Aorta (tissue), 5 donors: ENCODE measurements at places on chromosomes 6 and 20.

DNA sequence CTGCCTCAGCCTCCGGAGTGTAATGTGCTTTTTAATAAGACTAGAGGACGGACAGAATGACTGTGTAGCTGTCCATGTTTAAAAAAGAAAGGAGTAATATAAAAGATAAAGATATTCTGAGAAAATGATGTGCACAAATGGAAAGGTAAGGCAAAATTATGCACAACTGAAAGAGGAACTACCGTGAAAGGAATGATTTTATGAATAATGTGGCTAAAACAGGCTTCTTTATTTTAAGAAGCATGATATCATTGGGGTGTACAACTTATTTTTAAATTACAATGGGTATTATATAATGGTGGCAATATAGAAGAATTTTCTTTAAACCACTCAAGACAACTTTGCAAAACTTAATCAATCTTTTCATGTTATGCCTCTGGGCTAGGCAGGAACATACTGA is 78.1 kb downstream of the FIG4 start:
- no peak overlapping the region for H3K27ac ChIP-seq
- H3K36me3 ChIP-seq = no peaks in the 10 kb centered on the region
- no peaks in the 10 kb centered on the region for H3K27me3 ChIP-seq
- H3K4me3 ChIP-seq = no peak overlapping the region
- DNase-seq = no peak

DNA sequence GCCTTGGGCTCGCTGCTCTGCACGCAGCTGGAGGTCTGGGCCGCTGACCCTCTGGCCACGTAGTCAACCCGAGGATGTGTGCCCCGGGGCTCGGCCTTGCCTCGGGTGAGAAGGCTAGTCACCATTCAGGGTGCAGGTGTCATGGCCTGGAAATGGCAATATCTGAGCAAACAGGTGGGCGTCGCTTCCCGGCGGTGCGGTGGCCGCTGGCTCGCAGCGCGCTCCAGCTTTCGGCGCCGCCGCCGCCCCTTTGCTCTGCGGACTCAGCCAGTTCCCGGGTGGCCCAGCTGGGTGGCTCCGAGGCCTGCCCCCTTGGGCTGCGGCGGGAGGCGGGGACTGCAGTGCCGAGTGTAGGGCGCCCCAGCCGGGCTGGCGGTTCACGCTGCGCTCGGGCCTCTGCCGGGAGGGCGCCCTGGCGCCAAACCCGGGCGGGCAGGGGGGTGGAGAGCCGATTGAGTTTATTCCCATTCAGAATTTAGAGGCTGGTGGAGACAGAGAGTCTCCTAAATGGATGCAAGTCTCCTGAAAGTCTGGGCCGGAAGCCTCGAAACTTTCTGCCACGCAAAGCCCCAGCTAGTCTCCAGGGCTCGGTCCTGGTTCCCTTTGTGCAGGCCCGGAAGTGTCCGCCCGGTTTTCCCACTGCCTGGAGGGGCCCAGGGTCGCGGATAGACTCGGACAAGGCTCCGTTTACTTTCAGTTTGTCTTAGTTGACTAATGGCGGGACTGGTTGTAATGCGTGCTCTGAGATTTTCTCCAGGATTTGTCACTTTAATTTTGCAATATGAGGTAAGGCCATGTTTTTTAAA is 11.3 kb upstream of the TFAP2A start:
- no peaks in the 10 kb centered on the region for H3K4me1 ChIP-seq
- H3K27ac ChIP-seq = no peak overlapping the region
- H3K4me3 ChIP-seq = peak overlapping the region; percentile 43
- peak; percentile 81 for DNase-seq
- H3K36me3 ChIP-seq = no peaks in the 10 kb centered on the region

DNA sequence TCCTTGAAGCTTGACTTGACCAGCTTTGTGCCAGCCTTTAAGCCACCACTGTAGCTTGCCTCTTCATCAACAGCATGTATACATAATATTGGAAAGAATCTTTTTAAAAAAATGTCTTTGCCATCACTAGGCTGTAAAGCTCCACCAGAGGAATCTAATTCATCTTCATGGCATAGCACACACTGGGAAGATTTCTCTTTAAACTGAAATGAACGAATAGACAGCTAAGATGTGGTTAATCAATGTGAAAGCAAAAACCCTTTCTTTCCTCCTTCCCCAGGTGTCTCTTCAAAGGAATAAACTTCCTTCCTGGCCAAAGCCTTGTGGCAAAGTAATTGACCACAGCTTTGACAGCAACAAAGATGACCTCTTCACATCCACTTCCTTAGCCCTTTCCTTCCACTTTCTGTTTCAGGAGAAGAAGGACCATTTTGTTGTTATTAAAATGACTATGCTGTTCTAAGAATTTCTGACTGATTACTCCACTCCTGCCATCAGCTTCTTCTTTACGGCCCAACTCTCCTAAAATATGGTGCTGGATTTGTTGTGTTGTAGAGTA is 428.7 kb upstream of the SOX4 start:
- H3K4me1 ChIP-seq = no peaks in the 10 kb centered on the region
- H3K27me3 ChIP-seq = no peaks in the 10 kb centered on the region
- H3K27ac ChIP-seq = no peak overlapping the region
- no peaks in the 10 kb centered on the region for H3K36me3 ChIP-seq
- no peak overlapping the region for H3K4me3 ChIP-seq

GRCh38 chr20:2822073-2822472 is 5.9 kb downstream of the TMEM239 start:
- no peaks in the 10 kb centered on the region for H3K36me3 ChIP-seq
- H3K4me3 ChIP-seq = no peak overlapping the region
- no peak overlapping the region for H3K27ac ChIP-seq
- no peaks in the 10 kb centered on the region for H3K4me1 ChIP-seq

DNA sequence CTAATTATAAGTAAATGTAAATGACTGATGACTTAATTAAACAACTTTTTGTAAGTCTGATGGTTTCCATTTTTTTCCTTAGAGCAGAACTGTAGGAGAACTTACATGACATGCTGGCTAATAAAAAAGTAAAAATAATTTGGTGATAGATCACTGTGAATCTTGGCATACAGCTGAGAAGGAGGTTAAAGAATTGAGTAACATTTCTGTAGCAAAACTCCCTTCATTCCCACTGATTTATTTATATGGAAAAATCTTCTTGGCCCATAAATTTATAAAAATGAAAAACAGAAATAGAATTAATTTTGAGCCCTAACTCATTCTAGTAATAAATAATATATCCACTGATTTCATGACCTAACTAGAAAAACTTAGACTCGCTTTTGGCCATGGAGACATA is 48.1 kb downstream of the SLC22A3 start:
- no peak overlapping the region for H3K27ac ChIP-seq
- H3K4me3 ChIP-seq = no peak overlapping the region
- H3K36me3 ChIP-seq = no peaks in the 10 kb centered on the region
- no peaks in the 10 kb centered on the region for H3K27me3 ChIP-seq
- H3K4me1 ChIP-seq = peaks cover 17% of the 10 kb centered on the region

DNA sequence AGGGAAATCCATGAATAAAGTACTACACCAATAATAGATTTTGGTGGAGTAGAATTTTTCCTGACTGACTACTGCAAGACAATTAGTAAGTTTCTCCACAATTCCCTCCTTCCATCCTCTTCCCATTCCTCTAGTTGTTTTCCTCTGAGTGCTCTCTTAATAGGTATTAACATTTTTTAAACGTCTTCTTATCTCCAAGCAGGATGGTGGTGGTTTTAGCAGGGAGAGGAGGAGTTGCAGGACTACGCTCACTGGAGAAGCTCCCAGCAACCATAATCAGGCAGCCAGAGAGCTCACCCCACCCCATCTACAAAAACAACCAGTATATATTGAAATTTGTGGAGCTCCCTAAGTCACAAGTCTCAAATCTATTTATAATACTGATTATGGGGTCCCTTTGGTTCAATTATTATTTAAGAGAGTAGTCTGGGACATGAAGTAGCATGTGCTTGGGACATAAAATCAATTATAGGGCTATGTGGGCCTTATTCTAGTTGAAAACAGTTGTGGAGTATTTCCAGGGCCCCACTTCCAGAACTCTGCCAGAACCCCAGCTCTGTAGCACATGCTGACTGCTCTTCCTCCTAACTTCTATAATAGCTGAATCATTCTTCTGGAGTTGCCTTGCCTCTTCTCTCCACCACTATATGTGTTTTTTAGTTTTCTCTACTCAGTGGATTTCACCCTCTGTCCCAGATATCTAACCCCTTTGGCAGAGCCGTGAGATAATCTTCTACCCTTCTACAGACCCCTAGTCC is 49.8 kb downstream of the MYB start:
- no peaks in the 10 kb centered on the region for H3K36me3 ChIP-seq
- no peak overlapping the region for H3K27ac ChIP-seq
- H3K4me3 ChIP-seq = no peak overlapping the region
- no peak for DNase-seq

DNA sequence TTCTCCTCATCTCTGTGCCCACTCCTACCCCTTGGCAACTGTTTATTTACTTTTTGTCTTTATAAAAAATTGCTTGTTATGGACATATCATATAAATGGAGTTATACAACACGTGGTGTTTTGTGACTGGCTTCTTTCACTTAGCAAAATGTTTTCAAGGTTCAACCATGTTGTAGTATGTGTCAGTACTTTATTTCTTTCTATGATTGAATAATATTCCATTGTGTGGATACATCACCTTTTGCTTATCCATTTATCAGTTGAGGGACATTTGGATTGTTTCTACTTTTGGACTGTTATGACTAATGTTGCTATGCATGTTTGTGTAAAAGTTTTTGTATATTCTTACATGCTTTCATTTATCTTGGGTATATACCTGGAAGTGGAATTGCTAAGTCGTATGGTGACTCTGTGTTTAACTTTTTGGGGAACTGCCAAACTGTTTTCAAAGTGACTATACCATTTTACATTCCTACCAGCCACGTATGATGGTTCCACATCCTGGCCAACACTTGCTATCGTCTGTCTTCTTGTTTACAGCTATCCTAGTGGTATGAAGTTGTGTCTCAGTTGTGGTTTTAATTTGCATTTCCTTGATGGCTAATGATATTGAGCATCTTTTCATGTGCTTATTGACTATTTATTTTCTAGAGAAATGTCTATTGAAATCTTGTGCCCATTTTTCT is 84.4 kb downstream of the SLX4IP start:
- no peaks in the 10 kb centered on the region for H3K27me3 ChIP-seq
- no peak overlapping the region for H3K4me3 ChIP-seq
- DNase-seq = no peak

- H3K4me1 ChIP-seq = no peaks in the 10 kb centered on the region
- no peak overlapping the region for H3K4me3 ChIP-seq
- no peaks in the 10 kb centered on the region for H3K27me3 ChIP-seq
- H3K36me3 ChIP-seq = no peaks in the 10 kb centered on the region
These were observed 207.6 kb upstream of the MYLIP start for GRCh38 chr6:15921243-15921642.

GRCh38 chr6:16717275-16717942 is 43.9 kb downstream of the ATXN1 start:
- H3K27me3 ChIP-seq = no peaks in the 10 kb centered on the region
- H3K4me3 ChIP-seq = no peak overlapping the region
- H3K27ac ChIP-seq = peak overlapping the region; percentile 8
- DNase-seq = no peak

GRCh38 chr6:158488065-158488464 is 71.8 kb upstream of the TMEM181 start:
- H3K36me3 ChIP-seq = no peaks in the 10 kb centered on the region
- no peaks in the 10 kb centered on the region for H3K27me3 ChIP-seq
- no peak overlapping the region for H3K27ac ChIP-seq
- no peak overlapping the region for H3K4me3 ChIP-seq
- H3K4me1 ChIP-seq = no peaks in the 10 kb centered on the region

- no peak overlapping the region for H3K4me3 ChIP-seq
- H3K27me3 ChIP-seq = no peaks in the 10 kb centered on the region
- DNase-seq = no peak
- no peaks in the 10 kb centered on the region for H3K4me1 ChIP-seq
- H3K36me3 ChIP-seq = no peaks in the 10 kb centered on the region
These were observed 2.7 kb downstream of the DLL1 start for GRCh38 chr6:170288091-170288631.

- no peaks in the 10 kb centered on the region for H3K36me3 ChIP-seq
- H3K4me3 ChIP-seq = no peak overlapping the region
- peak overlapping the region; percentile 93 for H3K27ac ChIP-seq
- H3K4me1 ChIP-seq = no peaks in the 10 kb centered on the region
These were observed 884 bp upstream of the CUTA start for GRCh38 chr6:33418690-33419291.

- H3K4me1 ChIP-seq = no peaks in the 10 kb centered on the region
- no peaks in the 10 kb centered on the region for H3K36me3 ChIP-seq
- peak; percentile 94 for DNase-seq
- H3K4me3 ChIP-seq = no peak overlapping the region
- no peak overlapping the region for H3K27ac ChIP-seq
These were observed 26.6 kb downstream of the CNBD2 start for GRCh38 chr20:35994994-35995453.

DNA sequence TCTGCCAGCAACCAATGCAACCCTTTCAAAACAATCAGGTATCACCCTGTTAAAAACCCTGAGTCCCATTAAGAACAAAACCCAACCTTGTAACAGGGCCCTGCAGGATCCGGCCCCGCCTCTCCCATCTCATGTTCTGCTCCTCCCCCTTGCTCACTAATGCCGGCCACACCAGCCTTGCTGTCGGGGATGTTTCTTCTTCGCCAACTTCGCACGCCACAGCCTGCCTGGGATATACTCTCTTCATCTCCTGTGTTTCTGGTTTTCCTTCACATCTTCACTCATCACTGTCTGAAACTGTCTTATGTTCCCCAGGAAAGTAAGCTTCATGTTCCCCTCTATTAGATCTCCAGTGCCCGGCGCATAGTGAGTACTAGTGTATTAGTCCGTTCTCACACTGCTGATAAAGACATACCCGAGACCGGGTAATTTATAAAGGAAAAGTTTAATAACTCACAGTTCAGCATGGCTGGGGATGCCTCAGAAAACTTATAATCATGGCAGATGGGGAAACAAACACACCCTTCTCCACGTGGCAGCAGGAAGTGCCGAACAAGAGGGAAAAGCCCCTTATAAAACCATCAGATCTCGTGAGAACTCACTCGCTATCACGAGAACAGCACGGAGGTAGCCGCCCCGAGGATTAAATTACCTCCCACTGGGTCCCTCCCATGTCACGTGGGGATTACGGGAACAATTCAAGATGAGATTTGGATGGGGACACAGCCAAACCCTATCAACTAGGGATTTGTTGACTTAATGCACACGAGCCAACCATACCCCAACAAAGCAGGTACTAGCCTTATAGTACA is 5.1 kb downstream of the TP53RK start:
- DNase-seq = peak; percentile 64
- H3K4me1 ChIP-seq = peaks cover 4% of the 10 kb centered on the region
- peak overlapping the region; percentile 27 for H3K4me3 ChIP-seq
- H3K27ac ChIP-seq = no peak overlapping the region
- no peaks in the 10 kb centered on the region for H3K27me3 ChIP-seq

DNA sequence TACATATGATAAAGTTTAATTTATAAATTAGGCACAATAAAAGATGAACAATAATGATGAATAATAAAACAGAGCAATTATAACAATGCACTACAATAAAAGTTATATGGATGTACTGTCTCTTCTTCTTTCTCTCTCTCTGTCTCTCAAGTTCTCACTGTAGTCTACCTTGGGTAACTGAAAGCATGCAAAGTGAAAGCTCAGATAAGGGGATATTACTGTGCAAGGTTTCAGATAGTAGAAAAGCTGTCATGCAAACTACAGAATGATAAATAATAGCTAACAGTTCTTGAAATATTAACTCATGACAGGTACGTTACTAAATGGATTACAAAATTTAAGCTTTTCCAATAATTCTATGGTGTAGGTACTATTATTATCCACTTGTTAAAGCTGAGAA is 311.9 kb upstream of the PRDM1 start:
- H3K36me3 ChIP-seq = no peaks in the 10 kb centered on the region
- H3K27ac ChIP-seq = no peak overlapping the region
- no peak for DNase-seq
- H3K4me1 ChIP-seq = no peaks in the 10 kb centered on the region
- no peaks in the 10 kb centered on the region for H3K27me3 ChIP-seq
- no peak overlapping the region for H3K4me3 ChIP-seq
